ENCODE measurements at places on chromosomes 7 and 10.
A peak's percentile ranks its signal among the peaks of the same experiment; 100 is the strongest.

DNA sequence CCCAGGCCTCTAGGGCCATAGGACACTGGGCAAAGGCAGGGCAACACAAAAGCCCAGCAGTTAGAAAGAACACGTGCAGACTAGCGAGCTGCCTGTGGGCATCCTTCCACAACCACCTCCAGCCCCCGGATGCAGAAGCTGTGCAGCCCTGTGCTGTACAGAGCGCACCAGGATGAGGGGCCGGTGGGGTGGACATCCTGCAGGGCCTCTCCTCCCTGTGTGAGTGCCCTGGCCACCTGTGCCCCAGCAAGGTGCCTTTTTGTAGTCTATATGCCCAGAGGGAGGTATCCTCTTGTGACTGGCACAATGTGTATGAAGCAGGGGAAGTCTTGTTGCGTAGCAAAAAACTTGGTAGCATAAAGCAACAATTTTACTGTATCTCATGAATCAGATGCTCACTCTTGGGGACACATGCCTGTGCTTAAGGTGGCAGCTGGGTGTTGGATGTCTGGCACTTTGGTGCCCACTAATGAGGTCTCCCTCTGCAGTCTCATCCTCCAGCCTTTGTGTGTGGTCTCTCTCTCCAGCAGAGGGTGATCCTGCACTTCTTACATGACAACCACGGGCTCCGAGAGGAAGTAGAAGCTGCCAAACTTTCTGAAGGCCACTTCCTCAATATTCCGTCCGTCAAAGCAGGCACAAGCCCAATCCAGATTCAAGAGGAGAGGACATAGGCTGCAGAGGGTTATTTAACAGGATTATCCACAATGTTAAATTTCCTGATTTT, 8.7 kb downstream of the NCAPG2 start:
- DNase-seq = no peak

- DNase-seq = no peak
Observed at GRCh38 chr10:122151121-122151694, 119.9 kb upstream of the BTBD16 start.

GRCh38 chr10:70743879-70744278, 41.3 kb downstream of the TBATA start:
- no peak for DNase-seq

GRCh38 chr10:81280497-81281479, 594.2 kb upstream of the NRG3 start:
- DNase-seq = no peak

GRCh38 chr7:12884856-12885440, 197.5 kb downstream of the ARL4A start:
- DNase-seq = peak; percentile 17

DNA sequence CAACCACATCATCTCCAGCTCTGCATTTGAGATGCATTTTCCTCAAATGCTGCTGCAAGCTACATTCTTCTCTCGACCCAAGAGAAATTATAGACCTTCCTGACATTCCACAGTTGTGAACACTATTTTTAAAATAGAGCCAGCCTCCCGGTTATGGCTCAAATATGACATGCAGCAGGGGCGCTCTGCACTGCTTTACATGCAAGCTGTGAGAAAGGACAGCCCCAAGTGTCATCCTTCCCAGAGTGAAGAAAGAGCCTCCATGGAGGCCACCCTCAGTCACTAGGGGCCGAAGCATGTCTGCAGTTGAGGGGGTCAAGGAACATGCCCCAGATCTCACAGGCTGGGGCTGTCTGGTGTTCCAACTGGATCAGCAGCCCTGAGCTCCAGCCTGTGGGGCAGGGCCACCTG, 63.9 kb upstream of the CHST15 start:
- DNase-seq = no peak

DNA sequence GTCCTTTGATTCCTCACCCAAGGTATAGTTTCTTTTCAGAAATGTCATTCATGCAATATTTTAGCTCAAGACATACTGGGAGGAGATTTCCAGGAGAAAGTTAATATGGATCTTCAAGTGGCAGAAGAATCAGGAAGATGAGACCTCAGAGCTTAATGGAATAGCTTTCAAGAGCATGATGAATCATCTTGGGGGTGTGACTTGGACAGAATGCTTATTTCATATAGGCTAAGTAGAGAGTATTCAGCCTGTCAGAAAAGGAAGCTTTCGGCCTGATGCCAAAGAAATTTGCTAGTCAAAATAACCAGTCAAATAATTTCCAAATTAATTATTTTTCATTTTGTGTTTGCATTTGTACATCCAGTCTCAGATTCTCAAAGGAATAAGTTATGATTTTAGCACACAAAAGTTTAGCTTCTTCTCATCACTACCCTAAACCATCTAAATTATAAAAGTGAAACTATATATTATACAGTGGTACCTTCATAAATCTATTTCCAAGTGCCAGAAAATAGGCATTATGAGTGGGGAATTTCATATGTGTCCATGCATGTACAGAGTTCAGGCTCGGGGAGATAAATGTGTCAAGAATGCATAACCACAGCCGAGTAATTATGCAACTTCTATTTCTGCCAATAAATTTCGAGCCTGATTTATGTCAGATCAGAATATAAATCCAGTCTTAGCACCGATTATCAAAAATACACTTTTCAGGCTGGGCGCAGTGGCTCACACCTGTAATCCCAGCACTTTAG, 27.3 kb upstream of the CALD1 start:
- DNase-seq = no peak

GRCh38 chr10:86837663-86838062, 81.2 kb downstream of the BMPR1A start:
- no peak for DNase-seq

- no peak for DNase-seq
Observed at GRCh38 chr10:110840225-110840922, 31.4 kb upstream of the PDCD4 start.

GRCh38 chr7:123131556-123131955, 68.2 kb downstream of the SLC13A1 start:
- no peak for DNase-seq

- DNase-seq = no peak
Observed at GRCh38 chr7:39978230-39978934, 28.3 kb downstream of the CDK13 start.

- DNase-seq = no peak
Observed at GRCh38 chr7:36244429-36244828, 91.4 kb downstream of the EEPD1 start.

DNA sequence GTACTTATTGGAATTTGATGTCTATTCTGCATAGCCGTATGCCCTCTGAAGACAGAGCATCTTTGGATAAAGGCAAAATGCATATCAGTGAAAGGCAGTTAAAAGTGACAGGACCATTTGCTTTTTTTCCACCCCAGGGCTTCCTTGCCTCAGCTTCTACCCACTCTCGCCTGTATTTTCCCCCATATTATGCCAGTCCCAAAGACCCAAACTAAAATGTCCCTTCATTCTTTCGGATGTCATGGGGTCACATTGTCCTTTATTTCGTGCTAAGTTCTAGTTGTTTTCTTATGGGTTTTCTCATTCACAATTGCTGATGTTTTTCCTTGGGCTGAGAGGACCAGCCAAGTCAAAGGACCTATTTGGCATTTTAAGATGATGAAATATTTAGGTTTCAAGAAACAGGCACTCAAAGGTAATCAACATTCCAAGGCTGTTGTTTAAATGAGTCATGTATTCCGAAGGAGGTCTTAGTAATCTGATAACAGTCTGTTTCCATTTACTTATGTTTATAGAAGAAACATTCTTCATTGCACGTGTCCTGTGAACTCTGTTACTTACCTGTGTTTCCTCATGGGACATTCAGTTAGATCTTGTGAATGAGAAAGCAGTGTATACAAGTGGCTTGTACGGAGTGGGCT, 74.1 kb downstream of the DNAH11 start:
- peak; percentile 26 for DNase-seq

DNA sequence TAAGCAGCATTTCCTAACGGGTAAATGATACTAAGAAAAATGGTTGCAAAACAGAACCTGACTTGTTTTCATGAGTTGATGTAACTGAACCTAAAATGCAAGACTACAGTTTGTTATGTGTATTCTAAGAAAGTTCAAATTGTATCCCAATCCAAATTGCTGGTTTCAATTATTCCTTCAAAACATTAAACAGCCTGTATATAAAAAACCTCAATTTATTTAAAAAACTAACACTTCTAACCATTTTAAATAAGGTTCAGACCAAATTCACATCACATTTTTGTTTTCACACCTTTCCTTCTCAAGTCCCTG, 80.9 kb downstream of the LRRC17 start:
- DNase-seq = no peak

DNA sequence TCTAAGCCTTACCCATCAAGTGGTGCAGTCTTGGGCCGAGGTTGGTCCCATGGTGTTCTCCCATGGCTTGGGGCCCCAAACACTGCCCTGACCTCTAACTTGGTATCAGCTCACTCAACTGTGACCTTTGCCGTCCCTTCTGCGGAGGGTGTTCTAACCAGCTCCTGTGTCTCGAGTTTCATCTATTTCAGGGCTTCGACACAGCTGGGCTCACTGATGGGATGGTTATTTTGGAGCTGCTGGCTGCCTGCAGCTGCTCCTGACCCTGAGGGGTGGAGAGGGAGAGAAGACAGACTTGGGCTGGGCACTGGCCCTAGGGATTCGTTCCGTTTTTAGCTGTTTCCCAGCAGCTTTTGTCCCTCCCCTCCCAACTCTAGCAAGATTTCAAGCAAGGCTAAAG, 86.9 kb downstream of the NEURL1 start:
- no peak for DNase-seq

DNA sequence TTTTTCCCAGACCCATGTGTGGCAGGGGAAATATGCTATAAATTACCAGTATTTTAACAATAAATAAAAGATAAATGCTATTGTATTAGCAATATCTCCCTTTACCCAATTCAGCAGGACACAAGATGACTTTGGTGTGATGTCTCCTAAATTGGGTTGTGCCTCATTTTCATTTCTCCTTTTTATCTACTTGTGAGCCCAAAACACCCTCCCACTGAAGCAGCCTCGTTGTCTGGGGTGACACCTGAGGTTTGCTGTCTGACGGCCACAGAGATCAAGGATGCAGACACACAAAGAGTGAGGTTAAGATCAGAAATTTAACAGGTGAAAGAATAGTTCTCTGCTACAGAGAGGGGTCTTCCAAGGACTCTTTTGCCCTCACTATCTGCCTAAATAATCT, 27.1 kb upstream of the CC2D2B start:
- DNase-seq = no peak

- no peak for DNase-seq
Observed at GRCh38 chr7:80821771-80822319, 97.0 kb downstream of the SEMA3C start.

DNA sequence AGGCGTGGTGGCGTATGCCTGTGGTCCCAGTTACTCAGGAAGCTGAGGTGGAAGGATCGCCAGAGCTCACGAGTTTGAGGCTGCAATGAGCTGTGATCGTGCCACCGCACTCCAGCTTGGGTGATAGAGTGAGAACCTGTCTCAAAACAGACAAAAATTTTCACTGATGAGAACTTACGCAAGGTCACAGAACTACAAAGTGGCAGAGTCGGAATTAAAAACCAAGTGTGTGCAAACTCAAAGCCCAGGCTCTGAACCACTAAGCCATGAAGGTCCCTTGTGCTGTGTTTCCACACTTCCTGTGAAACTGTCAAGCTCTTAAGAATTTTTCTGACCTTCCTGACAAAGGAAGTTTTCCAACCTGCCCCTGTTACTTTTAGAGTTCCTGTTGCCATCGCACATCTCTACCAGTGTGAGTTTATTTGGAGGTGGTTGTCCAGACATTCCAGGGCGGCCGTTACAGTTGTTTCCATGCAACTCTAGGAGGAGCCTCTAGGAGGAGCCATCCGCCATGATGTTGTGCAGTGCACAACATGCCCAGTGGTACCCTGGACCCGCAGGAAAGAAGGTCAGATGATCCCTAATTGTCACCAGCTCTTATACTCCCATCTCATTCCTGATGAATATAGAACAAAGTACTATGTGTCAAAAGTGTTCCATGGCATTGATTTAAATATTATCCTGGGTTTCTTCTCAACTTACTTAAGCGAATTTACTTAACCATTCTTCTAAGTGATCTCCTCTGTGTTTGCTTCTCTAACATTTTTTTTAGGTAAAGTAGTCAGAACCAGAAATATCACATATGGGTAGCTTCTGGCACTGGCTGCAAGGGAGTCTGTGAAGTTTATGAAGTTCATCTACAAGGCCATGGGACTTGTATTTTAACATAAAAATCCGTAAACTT, 49.0 kb upstream of the LYZL1 start:
- DNase-seq = no peak

DNA sequence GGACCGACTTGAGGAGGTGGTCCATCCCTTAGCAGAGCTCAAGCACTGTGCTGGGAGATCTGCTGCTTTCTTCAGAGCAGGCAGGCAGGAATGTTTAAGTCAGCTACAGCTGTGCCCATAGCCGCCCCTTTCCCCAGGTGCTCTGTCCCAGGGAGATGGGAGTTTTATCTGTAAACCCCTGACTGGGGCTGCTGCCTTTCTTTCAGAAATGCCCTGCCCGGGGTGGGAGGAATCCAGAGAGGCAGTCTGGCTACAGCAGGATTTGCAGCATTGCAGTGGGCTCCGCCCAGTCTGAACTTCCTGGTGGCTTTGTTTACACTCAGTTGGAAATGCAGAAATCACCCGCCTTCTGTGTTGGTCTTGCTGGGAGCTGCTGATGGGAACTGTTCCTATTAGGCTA, 51.2 kb upstream of the SEMA3A start:
- no peak for DNase-seq

GRCh38 chr7:12032146-12032545, 178.9 kb upstream of the TMEM106B start:
- no peak for DNase-seq

DNA sequence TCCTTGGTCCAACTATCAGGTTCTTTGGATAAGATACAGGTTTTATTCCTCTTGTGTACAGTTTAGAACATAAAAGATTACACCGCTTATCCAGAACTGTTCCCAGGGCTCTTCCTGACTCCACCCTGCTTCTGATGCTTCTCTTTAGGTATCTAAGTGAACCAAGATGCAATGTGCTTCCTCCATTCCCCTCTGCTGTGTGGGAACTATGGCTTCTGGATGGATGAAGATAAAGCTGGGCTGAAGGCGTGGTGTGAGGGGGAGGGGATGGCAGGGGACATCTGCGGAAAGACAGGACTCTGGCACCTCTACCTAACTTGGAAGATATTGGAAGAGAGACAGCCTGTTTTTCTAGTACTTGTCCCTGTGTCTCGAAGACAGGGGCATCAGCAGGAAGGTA, 209.9 kb upstream of the TBX20 start:
- no peak for DNase-seq

- no peak for DNase-seq
Observed at GRCh38 chr7:109873296-109873695, 1217.6 kb upstream of the LRRN3 start.

- no peak for DNase-seq
Observed at GRCh38 chr7:132871419-132871818, 210.5 kb downstream of the CHCHD3 start.

DNA sequence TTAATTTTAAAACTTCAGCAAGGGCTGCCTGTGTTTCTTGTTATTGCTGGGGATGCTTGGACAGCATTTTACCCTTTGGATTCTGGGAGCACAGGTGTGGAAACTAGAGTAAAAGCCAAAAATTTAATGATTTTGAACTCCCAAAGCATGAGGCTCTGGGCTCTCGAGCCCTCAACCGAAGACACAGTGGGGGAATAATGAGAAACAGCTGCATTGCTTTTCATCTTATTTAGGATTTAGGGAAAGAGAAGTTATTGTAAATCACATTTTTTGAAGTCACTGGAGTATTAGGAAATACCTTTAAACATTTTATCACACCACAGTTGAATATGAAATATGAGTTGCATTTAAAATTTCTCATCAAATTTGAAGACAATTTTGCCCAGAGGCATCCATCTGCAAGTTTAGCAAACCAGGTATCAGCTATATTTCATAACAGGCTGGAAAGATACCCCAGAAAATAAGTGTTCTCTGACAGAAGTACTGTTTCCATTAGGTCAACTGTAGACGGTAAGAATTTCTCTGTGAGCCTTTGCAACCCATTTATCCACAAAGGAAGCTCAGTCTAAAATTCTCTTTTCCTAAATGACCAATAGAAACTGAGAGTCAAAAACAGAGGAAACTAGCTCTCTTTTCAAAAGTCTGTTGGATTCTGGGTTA, 290.6 kb upstream of the PHYHIPL start:
- no peak for DNase-seq

All from non-pigmented ciliary epithelial cell (primary cell).